Smooth muscle cell of the pulmonary artery (primary cell): ENCODE measurements at places on chromosomes 3 and 15. TPM values are rescaled to one million over a fixed set of nuclear protein-coding genes. Genes with fewer than 3 reads are reported as not detected.

The AADACL2 gene
- total RNA-seq = not detected in 2 replicates

The SELENOS gene
- 60.5 and 67.3 TPM in 2 replicates for total RNA-seq

The ADAMTS7 gene
- total RNA-seq = 18.8 and 35.3 TPM in 2 replicates

The CELF6 gene
- total RNA-seq = 0.07 and 0.23 TPM in 2 replicates

The XYLB gene
- 6.4 and 8.8 TPM in 2 replicates for total RNA-seq

The MRAS gene
- 54.4 and 74.1 TPM in 2 replicates for total RNA-seq

The CPNE9 gene
- total RNA-seq = not detected in 2 replicates

The AMOTL2 gene
- total RNA-seq = 117 and 158 TPM in 2 replicates

The CADPS gene
- total RNA-seq = 0.17 and 3.3 TPM in 2 replicates

The C3orf85 gene
- not detected in 2 replicates for total RNA-seq

The NANOGP8 gene
- not detected in 2 replicates for total RNA-seq
